NCI-H526 treated with DMSO at 0.1 percent for 48 hours (cell line): ENCODE measurements at places on chromosomes 2 and 18.

- no peak for DNase-seq
Measured at GRCh38 chr2:126657148-126657635, 1.2 kb downstream of the GYPC start.

DNA sequence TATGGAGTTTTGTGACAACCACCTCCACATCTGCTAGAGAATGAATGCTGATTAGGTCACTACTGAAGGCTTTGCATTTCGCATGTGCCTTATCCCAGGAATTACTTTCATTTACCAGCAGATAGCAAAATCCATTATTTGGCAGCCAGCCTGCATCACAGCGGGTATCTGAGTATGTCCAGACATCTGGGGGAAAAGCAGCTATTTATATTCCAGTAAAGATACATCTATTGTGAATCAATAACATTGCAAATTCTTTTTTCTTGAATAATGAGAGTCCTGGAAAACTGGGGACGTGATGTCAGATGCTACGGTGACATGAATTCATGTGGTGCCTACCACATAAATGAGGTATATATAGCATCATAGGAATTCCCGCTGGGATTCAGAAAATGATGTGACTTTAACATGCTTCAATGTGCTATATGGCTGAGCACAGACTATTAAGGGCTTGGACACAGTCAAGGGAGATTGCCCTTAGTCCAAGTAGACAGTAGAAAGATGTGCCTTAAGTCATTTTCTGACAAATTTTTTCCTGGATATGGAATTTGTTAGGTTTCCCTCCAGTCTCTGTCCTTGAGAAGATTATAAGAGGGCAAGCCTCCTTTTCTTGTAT is 84.2 kb upstream of the CD302 start:
- DNase-seq: no peak

- no peak for DNase-seq
Measured at GRCh38 chr2:231110551-231110950, 14.3 kb downstream of the HTR2B start.

DNA sequence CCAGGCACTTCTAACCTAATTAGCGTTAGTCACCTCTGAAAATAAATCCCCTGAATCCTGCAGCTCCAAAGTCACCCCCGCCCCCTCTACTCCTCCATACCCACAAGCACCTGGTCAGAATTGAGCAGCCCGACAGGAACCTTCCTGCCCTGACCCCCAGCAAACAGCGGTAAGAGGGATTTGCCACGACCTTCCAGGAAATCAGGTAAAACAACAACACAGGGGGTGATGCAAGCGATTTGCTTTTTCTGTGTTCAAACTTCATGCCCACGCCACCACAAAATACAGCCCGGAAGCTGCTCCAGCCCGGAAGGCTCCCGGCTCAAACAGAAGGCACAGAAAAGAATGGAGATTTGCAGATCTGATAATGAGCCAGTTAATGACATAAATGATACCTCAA is 367.1 kb downstream of the GPD2 start:
- DNase-seq: peak; percentile 17

DNA sequence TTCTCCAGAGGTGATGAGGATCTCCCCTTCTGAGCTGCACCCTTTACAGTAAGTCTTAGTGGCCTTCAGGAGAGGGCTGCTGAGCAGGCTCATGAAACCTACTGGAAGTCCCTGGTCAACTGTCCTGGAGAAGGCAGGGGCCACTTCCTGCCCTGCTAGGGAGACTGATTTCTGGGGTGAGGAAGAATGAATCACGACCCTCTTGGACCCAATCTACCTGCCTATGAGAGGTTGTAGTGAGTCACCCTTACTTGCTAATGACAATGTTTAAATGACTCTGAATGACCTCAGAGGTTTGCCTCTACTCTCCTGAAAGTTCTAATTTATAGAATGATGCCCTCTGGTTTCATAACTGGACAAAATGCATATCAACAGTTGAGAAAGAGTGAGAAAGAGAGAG is 79.4 kb upstream of the FAM136A start:
- no peak for DNase-seq

GRCh38 chr18:9885170-9886004 is at the start of gene TXNDC2:
Gene TXNDC2, plus strand, starts transcription at chr18:9885973. Its CDS starts 708 bp downstream, at chr18:9886681.
- no peak for DNase-seq
